NCI-H1930 (cell line): ENCODE measurements at places on chromosomes 12 and 14.

- DNase-seq: no peak
These were observed 3.7 kb downstream of the KERA start for GRCh38 chr12:91053951-91054715.

- DNase-seq: no peak
These were observed 25.4 kb downstream of the FGF6 start for GRCh38 chr12:4420138-4420670.

GRCh38 chr14:59125156-59125555, 63.3 kb upstream of the DAAM1 start:
- DNase-seq: no peak

DNA sequence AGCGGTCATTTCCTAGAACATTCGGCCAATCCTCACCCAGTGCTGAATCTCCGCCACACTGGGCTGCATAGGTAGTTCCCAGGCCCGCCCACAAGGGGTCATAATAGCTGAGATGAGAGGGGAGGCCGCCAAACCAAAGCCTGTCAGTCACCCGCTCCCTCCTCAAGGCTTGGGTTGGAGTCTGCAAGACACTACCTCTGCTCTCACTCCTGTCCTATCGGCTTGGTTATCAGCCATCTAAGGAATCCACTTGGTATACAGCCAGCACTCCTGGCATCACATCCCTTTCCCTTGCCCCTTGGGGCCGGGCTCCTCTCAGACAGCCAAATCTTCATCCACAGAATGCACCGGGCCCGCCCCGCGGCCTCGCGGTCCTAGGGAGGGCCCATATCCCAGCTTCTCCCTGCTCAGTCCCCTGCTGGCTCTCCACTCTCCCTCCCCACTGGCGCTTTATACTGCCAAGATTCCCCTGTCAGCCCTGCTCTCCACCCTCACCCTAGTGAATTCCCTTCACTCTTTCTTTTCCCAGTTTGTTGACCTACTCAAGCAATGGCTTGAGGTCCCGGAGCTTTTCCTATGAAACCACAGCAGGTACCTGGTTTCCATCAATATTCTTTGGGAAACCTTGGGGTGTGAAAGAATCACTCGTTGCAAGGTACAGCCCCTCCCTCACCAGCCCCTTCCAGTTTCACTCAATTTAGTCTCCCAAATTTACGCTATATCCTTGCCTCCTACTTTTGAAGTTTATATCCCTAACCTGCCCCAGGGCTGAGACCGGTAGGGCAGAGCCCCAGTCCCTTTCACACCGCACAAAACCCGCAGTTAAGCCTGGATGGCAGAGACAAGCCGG, 1.4 kb downstream of the IFFO1 start:
- no peak for DNase-seq

GRCh38 chr14:96895658-96896271, 98.6 kb downstream of the VRK1 start:
- no peak for DNase-seq

- no peak for DNase-seq
These were observed 16.5 kb upstream of the HNF1A start for GRCh38 chr12:120961604-120962531.

- no peak for DNase-seq
These were observed 482 bp upstream of the PSMC1 start for GRCh38 chr14:90255871-90256270.

GRCh38 chr12:52949413-52950331, 754 bp downstream of the KRT18 start:
- DNase-seq: no peak

- DNase-seq: no peak
These were observed 99.8 kb upstream of the WSCD2 start for GRCh38 chr12:108029051-108029835.

DNA sequence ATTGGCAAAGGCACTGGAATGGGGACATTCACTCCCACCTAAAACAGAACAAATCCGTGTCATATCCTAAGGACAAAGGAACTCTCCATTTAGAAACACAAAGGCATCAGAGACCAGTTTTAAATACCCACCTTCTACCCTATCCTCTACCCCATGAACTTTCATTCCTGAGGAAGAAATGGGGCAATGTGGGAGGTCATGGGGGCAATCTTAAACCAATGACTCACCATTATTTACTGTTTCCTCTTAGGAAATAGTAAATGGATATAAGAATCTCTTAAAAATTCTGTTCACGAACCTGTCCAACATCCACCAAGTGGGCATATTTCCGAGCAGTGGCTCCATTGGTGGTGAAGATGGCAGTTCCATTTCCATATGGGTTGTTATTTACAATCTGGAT, 19.4 kb downstream of the ALDH6A1 start:
- DNase-seq: no peak

- DNase-seq: no peak
These were observed 227.3 kb downstream of the KTN1 start for GRCh38 chr14:55807053-55807880.

GRCh38 chr12:119500209-119500608, 93.4 kb upstream of the TMEM233 start:
- no peak for DNase-seq

GRCh38 chr12:102407776-102408486, 72.4 kb downstream of the IGF1 start:
- no peak for DNase-seq

GRCh38 chr14:51774209-51774608, 86.2 kb upstream of the GNG2 start:
- DNase-seq: no peak

DNA sequence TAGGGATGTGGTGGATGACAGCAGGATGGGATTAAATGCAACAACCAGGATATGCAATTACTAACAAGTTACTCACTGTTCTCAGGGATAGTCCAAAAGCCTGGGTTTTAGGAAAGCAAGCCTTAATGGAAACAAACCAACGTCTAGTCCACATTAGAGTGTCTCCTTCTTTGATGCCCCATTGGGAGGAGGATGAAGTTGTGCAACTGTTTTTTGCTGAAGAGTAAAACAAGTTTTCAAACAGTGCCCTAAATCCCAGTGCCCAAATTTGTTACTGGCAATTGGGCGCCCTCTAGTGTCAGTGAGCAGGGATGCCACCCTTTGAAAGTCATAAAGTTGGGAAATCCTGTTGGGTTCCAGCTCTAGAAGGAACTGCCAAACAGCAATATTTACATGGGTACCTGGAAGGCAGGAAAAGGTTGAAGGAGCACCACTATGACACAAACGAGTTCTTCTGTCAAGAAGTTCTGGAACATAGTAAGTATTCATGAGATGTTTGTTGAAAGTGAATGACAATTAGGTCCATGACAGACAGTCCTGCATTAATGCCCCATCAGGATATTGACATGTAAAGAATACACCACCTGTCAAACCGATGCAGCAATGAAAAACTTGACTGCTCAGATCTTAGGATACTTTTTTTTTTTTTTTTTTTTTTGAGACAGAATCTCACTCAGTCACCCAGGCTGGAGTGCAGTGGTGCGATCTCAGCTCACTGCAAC, 11.1 kb upstream of the DPF3 start:
- DNase-seq: peak; percentile 50

- no peak for DNase-seq
These were observed 47.5 kb downstream of the CD163L1 start for GRCh38 chr12:7396418-7396817.

DNA sequence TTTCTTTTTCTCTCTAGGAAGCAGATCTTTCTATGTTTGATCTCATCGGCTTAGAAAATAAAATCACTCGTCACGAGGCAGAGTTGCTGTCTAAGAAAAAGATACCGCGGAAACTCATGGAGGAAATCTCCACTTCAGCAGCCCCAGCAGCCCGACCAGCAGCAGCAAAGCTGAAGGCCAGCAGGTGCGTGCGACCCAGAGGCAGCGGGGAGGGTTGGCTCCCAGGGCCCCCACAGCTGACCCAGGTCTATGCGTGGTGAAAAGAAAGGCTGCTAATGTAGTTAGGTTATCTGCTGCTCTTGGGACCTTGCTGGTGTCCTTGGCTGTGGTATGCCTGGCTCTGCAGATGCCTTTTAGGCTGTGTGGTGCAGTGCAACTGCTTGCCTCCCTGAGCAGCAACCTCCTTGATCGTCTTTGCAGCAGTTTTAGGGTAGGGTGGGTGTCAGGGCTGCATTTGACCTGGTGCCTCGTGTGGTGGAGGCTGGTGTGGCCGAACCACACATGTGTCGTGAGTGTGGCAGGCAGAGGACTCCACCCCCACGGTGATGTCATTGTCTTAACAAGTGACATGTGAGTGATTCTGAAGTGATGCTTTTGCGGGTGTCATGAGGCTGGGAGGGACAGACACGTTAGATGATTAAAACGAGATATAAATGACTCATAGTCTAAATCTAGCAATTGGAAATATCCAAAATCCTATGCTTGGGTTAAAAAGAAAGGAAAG, 68.6 kb downstream of the EP400 start:
- DNase-seq: no peak

DNA sequence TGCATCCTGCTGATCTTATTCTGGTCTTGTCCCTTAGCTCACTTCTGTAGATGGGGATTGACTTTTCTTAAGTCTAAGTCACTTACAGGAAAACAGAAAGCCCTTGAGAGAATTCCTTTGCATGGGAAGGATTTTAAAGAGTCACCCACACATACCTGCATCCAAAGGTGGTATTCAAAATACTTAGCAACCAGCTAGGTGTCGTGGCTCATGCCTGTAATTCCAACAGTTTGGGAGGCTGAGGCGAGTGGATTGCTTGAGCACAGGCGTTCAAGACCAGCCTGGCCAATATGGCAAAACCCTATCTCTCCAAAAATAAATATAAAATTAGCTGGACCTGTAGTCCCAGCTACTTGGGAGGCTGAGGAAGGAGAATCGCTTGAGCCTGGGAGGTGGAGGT, 14.2 kb downstream of the FGF6 start:
- no peak for DNase-seq

DNA sequence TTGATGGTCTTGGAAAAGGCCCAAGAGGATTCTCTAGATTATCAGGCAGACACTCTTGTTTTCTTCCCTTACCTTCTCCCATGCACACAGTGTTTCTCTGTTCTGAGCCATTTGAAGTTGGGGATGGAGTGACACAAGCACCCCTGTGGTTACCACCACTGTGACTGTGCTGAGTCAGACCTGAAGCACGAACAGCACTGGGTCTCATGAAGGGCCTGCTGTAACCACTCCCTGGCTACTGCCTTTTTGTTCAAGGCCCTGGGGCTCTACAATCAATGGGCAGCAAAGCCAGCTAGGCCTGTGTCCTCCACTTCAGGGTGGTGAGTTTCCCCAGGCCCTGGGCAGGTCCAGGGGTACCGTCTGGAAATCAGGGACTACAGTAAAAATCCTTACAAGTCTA, 65.5 kb downstream of the TSPAN8 start:
- no peak for DNase-seq

DNA sequence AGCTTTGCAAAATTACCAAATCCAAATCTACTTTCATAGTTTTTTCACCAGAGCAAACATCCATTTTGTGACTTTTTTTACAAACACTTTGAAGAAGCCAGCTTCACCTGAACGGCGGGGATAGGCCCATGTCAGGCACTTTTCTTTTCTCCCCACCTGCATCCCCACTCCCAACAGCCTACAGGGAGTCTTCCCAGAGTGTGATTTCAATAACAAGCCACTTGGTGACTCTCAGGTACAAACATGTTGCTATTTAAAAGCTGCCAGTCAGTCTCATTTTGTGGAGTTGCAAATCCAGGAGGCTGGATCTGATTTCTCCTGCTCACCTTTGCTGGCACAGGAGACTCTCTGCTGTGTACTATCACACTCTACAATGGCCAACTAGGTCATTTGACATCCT, 285.5 kb downstream of the KCNH5 start:
- no peak for DNase-seq

GRCh38 chr14:85315733-85316290, 214.1 kb upstream of the FLRT2 start:
- no peak for DNase-seq

DNA sequence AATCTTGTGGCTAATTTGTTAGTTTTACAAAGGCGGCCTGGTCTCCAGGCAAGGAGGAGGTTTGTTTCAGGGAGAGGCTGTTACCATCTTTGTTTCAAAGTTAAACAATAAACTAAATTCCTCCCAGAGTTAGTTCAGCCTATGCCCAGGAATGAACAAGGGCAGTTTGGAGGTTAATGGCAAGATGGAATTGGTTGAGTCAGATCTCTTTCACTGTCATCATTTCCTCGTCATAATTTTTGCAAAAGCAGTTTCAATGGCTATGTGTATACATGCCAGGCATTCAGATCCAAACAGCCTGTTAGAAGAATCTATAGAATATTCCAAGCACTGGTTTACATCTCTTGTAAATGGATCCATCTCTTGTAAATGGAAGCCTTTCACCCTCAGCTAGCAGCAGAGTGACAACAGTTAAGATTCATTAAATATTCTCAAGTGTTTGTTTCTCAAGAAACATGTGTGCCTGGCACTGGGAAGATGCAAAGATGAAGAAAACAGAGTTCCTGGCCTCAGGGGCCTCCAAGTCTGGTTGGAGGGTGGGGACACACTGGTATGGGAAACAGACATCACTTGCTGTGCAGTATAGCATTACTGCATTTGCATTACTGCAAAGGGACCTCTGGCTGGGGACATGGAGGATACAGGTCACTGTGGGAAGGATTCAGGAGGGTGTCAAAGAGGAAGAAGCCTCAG, 65.8 kb downstream of the RIN3 start:
- no peak for DNase-seq

DNA sequence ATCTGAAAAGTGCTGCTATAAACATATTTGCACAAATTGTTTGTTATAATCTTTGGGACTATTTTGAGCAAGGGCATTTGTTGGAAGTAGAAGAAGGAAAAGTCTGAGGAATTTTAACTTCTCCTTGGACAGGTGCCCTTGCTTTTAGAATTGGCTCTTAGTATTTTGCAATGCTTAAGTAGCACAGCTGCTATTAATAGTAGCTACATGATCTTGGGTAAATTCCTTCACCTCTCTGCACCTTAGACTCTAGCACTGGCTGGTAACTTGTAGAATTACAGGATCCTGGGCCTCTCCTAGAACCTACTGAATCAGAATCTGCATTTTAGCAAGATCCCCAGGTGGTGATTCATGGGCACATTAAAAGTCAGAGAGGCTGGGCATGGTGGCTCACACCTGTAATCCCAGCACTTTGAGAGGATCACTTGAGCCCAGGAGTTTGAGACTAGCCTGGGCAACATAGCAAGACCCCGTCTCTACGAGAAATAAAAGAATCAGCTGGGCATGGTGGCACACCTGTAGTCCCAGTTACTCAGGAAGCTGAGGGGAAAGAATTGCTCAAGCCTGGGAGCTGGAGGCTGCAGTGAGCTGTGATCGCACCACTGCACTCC, 10.8 kb upstream of the TMEM120B start:
- no peak for DNase-seq

DNA sequence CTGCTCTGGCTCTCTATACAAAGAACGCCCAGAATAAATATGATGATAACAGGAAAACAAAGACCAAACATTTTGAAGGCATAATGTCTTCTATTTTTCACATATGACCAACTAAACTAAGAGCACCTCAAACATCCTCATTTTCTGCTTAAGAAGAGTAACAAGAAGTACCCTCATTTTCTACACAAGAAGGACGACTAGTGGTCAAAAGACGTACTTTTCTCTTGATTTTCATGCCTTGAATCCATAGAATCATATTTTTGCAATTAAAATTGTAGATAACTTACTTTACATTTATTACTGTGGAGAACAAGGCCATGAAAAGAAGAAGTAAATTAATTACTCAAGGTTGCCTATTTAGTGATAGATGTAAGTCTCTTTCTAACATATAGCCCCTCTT, 358.6 kb downstream of the DUSP6 start:
- no peak for DNase-seq
